ENCODE measurements at places on chromosomes 11 and 22.

DNA sequence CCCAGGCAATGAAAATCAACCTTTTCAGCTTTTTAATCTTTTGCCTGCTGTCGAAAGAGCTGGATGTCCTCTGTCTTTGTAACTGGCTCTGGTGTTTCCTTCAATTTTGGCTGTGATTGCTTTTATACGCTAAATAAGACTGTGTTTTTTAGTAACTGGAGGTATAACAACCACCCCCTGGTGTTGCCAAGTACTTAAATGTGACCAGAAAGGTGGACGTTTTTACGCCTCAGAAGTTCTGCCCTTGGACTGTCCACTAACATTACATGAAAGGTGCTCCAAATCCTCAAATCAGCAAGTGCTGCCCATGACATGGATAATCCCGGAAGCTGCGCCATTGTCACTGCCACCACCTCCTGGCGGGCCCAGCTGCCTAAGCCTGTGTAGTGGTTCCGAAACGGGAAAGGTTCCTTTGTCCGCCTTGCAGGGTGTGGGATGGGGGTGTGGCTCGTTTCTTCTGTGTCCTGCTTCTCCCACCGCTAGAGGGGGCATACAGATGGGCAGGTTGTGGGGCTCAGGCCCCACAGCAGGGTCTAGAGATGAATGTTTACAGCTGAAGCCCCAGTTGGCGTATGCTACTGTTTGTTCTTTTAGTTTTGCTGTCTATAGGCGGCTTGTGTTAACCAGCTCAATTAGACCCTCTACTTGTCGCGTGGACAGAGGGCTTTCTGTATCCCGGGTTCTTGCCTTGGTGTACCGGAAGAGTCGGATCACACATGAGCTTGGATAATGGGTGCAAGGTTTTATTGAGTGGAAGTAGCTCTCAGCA is 82.2 kb upstream of the SEPTIN5 start:
- no peak for DNase-seq

DNA sequence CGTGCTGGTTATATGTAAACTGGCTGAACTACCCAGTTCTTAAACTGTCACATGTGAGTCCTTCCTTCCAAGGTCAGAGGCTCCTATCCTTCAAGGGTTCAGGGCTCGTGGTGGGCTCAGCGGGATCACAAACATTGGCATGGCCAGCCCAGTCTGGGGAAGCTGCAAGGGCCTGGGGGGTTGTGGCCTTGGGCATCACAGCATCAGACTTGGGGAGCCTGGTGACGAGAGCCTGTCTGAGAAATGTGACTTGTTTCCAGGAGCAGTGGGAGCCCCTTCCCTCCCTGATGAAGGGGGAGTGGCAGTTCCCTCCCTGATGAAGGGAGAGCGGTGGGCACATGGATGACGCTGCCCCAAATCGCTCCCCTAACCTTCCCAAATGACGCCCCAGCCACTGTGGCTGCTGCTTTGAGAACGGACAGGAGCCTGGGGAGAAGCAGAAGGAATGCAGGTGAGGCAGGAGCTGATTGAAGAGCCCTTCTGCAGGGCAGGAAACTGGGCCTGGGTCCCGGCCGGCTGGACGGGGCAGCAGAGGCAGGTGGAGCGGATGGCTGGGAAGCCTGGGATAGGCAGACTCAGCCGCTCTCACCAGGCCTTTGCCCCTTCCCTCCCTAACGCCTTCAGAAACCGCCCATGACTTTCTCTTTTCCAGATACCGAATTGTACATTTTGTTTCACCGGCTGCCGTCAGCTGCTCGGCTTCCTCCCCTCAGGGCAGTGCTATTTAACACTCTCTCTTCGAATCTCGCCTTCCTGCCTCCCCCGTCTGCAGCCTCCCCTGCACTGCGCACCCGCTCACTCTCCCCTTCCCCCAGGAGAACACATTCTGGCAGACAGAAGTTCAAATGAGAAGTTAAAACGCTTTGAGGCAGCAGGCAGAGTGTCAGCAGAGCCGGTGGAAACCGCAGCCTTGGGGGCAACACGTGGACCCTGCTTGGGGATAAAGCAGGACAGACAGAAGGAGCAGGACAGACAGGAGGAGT is 1486.7 kb downstream of the BRD1 start:
- no peak for DNase-seq

DNA sequence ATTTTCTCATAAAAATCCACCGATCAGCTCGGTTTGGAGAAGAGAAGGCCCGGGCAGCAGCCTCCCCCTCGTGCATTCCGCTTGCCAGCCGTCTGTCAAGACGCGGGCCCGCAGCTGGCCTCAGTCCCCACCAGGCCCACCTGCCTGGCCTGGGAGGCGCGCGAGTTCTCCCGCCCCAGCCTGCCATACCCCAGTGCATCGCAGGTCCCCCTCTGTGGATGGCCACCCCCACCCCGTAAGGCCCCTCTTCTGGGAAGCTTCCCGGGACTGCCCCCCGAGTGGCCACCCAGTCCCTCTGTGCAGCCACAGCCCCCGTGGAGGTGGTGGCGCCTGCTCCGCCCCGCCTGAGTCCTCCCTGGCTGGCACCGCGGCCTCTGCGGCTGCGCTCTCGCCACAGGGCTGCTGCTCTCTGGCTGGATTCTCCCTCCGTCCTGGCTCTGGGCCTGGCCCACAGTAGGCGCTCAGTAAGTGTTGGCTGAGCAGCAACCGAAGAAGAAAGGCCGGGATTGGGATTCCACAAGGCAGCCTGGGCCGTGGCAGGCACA is 74.0 kb upstream of the TCF20 start:
- DNase-seq, result no peak

- no peak for DNase-seq
Measured at GRCh38 chr11:12685229-12685628, 11.0 kb downstream of the TEAD1 start.

- DNase-seq, result no peak
Measured at GRCh38 chr22:37148742-37149665, 712 bp downstream of the IL2RB start.

GRCh38 chr11:115423728-115424459 is 80.3 kb downstream of the CADM1 start:
- DNase-seq, result no peak

DNA sequence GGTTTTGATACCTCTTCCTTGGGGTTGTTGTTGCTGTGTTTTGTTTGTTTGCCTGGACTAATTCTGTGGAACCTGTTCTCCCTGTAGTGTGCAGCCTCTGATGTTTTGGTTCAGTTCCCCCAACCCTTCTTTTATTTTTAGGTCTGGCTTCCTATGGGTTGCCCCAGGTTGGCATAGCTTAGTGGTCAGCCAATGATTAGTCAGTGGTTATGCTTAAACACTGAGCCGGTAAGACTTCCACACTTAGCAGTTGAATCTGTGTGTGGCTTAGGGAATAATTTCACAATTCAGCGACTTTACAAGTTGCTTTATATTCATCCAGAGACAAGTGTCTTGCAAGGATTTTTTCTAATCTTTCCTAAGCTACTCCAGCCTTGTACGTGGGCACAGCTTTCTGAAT is 78.6 kb upstream of the CLPB start:
- DNase-seq, result no peak

- no peak for DNase-seq
Measured at GRCh38 chr11:57399972-57400578, 9.6 kb upstream of the PRG2 start.

DNA sequence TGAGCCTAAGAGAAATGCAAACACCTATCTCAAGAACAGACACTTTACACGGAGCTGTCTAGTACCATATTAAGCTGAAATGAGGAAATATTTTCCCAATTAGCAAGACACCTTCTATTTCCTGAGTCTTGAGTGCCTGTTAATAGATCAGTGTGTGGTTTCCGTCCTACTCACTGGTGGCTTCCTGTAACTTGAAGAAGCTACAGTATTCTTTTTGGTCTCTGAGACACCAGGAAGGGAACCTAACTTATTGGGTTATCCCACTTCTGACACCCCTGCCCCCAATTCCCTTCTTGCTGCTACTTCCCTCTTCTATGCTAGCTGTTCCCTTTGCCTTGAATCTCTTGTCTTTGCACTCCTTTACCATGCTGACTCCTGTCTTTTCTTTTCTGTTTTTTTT is 92.7 kb downstream of the FDX1 start:
- DNase-seq, result no peak

GRCh38 chr22:43081968-43082367 is 7.2 kb downstream of the TTLL1 start:
- no peak for DNase-seq

DNA sequence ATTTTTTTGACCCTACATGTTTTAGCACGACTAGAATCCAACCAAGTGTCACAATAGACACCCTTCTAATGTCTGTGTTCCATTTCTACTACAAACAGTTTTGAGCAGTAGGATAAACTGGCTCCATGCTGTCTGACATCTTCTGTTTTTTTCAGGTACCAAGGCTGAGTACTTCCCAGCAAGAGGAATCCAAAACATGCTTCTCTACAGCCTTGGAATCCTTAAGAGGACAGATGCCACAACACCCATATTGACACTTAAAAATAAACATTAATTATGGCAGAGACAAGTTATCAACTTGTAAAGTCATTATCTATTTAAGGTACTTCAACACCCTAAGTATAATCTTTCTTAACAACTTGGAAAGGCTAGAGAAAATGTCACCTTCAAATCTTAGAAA is 54.2 kb downstream of the LGR4 start:
- DNase-seq, result no peak

DNA sequence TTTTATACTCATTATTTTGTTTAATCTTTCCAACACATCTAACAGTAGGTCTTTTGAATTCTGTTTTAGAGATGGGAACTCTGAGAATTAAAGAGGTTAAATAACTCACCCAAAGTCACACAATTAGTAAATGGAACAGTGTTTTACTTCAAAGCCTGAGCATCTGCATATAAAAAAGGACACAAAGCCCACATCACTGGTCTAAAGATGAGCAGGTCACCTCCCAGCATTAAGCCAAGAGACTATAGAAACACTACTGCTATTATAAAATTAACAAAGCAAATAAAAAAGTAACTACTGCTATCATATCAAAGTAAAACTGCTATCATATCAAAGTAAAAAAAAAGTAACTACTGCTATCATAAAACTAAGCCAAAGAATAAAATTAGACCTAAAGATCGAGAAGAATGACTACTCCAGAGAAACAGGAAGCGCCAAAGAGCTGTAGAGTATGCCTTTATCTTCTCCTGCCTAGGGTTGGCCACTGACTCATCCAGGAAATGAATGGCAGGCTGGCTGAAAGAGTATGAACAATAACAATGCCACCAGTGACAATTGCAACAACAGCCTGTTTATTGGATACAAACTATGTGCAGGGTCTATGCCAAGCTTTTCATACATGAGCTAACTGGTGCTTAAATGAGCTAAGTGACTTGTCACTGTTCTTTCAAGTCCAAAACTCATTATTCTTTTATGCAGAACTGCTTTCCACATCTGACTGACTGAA is 1153.0 kb upstream of the TENM4 start:
- no peak for DNase-seq

- DNase-seq, result no peak
Measured at GRCh38 chr11:111776398-111777093, 10.4 kb upstream of the PPP2R1B start.

- no peak for DNase-seq
Measured at GRCh38 chr11:117881217-117881616, 4.8 kb upstream of the FXYD6 start.

DNA sequence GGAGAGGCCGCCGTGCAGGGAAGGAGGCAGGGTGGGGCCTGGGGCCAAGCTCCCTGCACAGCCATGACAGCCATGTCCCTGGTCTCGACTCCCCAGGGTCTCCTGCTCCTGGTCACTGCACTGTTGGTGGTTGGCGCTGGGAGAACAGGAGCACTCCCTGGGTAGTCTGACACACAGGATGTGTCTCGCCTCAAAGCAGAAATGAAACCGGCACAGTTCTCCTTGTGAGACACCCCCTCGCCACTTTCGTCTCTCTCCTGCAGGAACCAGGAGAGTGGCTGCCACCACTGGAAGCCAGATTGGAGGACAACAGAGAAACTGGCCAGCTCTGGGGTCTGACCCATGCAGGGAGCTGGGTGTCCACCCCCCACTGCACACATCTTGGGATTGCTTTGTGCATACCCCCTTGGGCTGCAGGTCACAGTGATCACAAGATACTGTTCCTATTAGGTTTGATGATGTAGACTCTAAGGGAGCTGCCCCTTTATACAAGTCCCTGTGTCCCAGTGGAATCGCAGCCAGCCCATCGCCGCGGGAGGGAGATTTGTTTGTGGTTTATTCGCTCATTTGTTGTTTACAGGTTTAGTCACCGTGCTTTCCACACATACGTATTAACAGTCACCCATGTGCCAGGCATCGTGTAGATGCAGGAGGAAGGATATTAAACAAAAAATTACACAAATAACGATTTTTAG is 27.0 kb upstream of the YWHAH start:
- no peak for DNase-seq

GRCh38 chr11:120890609-120891320 is 133.1 kb upstream of the TBCEL start:
- DNase-seq, result no peak

- no peak for DNase-seq
Measured at GRCh38 chr11:93663021-93663420, 1.5 kb downstream of the CEP295 start.

DNA sequence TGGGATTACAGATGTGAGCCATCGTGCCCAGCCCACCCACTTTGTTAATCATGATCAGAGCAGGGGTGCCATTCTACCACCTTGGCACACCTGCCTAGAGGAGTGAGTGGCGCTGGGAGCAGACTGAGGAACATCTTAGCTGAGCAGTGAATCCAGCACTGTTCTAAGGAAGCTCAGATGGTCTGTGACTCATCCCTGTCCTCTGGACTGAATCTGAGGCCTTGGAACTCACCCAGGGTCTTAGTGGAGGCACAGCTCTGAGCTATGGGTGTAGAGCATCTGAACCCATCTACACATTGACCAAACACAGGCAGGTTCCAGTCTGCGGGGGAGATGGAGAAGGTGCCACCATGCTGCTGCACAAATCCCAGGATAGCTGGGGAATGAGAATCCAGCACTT is 14.9 kb downstream of the PGAP2 start:
- DNase-seq, result no peak

- no peak for DNase-seq
Measured at GRCh38 chr11:123060277-123061000, 1.5 kb downstream of the HSPA8 start.
